Activated gamma-delta T cell treated with Interleukin-2 at 50 U/mL for 16 hours (primary cell): ENCODE measurements at places on chromosomes 4 and X.

DNA sequence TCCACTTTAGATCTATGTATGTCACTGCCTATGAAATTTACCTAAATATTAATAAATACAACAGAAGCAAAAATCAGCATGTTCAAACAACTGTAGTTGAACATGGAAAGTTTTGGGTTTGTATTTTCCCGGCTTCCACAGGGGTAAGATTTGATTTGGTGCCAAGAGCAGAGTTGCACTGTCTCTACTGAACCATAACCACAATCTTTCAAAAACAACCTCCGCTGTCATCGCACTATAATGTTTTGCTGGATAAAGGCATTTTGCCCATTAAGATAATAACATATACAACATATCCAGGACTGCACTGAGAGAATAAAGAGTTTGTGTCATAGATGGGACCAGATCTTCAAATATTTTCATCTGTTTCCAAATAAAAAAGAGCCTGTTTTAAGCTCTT lies 94.9 kb downstream of the TENM3 start:
- no peak for DNase-seq

- no peak for DNase-seq
These were observed 8.8 kb downstream of the DIPK2B start for GRCh38 chrX:45191820-45192409.

GRCh38 chr4:11228530-11228929 lies 200.2 kb downstream of the HS3ST1 start:
- DNase-seq: no peak

- peak; percentile 76 for DNase-seq
These were observed 17.3 kb downstream of the APLN start for GRCh38 chrX:129637217-129638109.

DNA sequence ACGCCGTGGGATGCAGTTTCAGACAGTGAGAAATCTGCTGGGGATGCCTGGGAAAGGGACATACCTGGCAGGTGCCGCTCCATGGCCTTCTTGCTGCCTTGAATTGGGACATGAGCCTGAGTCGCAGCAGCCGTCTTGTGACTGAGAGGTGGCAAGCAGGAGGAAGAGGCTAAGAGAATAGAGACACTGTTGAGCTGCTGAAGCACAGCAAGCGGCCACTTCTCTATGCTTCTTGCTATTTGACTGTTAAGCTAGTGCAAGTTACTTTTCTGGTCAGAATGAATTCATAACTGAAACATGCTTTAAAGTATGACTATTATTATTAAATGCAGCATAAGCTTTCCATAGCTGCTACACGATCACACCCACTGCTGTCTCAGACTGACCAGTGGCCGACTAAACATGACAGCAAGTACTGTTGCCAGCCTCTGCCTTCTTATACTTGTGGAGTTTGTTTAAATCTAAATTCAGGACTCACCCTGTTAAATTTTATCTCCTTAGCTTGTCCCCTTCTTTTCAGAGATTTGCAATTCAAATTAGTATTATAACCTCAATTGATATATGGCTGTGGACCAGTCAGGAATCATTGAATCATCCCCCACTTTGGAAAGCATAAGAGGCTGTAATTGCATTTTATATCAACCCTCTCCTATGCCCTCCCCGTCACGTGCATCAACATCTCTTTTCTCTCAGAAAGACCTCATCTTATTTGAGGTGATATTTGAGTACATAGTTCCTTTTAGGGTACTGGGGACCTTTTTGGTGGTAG lies 24.8 kb upstream of the ACSL1 start:
- DNase-seq: no peak

- DNase-seq: no peak
These were observed 600.7 kb downstream of the ARAP2 start for GRCh38 chr4:35643661-35644060.

DNA sequence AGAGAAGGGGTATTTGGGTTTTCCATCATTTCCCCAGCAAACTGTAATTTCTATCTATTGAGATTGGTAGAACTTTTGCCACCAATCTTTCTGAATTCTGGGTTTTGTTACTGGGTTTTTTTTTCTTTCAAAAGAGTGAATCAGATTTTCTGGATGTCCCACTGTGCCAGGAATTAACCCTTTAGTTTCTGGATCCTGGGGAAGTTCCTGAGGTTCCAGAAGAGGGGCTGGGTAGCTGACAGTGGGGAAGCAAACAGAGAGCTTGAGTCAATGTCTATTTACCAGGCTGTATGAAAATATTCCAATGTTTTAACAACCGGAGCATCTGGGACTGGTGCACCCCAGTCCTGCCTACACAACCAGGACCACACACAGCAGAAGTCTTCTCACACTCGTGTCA lies 25.8 kb upstream of the SOD3 start:
- no peak for DNase-seq

DNA sequence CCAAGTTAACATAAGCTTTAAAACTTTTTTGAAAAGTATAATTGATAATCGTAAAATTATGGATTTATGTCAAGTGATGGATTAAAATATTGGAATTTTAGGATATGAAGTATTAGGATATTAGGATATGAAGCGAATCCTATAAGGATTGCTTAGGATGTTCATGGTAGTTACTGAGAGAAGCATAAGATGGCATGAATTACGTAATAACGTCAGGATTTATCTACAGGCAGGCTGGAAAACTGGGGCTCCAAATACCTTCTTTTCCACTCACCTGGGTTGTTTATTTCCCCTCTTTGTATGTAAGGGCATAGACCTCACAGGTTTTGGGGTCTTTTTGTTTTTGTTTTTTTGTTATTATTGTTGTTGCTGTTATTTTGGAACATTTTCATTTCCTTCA lies 65.2 kb upstream of the TMEM33 start:
- no peak for DNase-seq

DNA sequence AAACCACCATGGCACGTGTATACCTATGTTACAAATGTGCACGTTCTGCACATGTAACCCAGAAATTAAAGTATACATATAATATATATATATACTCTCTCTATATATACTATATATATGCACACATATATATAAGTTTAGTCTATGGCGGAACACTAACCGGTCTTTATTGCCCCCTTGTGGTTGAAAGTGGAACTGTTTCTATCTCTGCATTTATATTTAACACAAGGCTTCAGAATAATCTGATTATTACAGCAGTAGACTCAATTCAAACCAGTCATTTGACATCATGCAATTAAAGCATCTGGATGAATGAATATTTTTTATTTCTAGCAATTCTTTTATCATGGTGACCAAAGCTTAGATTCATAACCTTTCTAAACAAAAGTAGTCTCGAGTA lies 14.6 kb downstream of the RAB9B start:
- peak; percentile 21 for DNase-seq

DNA sequence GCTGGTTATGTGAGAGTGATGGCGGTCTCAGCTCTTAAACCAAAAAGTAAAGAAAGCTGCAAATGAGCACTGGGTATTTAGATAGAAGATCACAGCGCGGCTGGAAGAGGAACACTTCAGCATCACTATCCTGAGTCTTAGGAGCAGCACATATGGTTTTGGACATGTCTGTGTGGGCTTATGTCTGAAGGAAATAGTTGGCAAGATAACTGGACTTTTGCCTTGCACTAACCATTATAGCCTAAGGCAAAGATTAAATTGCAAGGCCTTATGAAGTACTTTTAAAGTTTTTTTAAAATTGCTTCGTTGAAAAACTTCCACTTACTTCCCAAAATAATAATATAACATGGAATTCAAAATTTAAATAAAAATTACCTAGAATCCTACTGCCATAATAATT lies 4.6 kb upstream of the RAB9A start:
- no peak for DNase-seq

DNA sequence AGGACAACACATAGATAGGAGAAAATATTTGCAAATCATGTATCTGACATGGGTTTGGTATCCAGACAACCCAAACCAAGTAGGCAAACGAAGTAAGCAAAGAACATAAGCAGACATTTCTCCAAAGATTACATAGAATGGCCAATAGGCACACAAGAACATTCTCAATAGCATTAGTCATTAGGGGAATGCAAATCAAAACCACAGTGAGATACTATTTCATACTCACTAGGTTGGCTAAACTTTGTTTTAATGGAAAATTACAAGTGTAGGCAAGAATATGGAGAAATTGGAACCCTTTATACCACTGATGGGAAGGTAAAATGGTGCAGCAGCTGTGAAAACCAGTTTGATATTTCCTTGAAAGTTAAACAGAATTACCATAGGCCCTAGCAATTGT lies 74.7 kb downstream of the CHRNA9 start:
- no peak for DNase-seq

- no peak for DNase-seq
These were observed 2.8 kb downstream of the RENBP start for GRCh38 chrX:153941336-153942252.

DNA sequence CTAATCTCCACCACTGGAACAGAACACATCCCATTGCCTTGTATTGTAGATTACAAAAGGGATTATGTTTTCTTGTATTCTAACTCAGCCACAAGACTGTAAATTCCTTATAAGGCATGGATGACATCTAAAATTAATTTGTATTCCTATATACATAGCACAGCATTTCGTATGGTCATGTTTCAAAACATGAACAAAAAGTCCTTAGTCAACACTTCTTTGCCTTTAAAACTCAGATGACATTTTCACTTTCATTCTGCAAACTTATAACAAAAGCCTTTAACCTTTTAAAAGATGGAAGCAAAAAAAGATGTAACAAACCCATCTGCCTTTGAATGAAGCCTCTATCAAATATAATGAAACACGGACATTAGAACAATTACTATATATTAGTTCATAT lies 181.3 kb downstream of the IQCM start:
- DNase-seq: no peak

DNA sequence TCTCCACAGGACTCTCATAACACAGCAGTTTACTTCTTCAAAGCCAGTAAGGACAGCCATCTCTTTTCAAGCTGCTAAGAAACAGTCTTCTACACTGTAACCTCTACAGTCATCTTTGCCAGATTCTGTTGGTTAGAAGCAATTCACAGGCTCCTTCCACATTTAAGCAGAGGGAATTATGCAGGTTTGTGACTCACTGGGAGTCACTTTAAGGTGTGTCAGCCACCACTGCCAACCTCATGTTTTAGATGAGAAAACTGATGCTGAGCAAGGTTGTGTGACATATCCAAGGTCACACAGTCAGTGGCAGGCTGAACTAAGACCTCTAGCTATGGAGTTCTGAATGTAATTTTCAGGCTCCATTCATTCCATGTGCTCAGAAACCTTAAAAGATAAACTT lies 143.5 kb downstream of the QDPR start:
- DNase-seq: no peak

- DNase-seq: peak; percentile 43
These were observed 95.8 kb downstream of the DHX15 start for GRCh38 chr4:24488399-24489164.

DNA sequence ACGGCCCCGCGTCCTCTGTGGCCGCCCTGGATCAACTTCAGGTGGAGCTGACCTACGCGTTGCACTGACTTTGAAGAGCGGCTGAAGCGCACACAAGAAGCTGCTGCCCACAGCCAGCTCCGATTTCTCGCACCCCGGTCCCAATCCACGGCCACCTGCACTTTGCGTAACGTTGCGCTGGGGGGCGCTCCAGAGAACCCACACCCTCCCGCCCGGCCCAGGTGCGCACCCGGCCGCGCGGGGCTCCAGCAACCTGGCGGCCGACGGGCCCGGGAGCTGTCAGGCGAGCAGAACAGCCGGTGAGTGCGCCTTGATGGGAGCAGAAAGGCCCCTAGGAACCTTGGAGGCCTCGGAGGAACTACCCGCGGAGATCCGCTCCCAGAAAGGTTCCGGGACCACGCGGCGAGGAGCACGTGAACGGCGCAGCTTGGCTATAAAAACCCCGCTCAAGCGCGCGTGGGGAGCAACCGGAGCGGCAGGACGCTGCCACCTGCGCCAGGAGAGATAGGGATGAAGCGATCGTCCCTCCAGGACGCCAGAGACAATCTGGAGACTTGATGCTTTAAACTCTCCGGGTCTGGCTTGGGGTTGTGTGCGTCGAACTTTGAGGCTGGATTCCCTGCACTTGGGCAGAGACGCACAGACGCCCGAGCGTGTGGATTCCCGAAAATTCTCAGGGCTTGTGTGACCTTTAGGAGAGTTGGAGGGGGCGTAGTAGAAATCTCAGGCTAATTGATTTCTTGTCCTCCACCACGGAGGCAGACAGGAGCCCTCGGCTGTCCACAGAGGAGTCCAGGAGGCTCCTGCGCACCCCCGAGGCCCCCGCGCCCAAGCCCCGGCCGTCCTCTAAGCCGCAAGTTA lies 591 bp upstream of the NWD2 start:
- no peak for DNase-seq

- no peak for DNase-seq
These were observed 1.4 kb downstream of the DDIT4L start for GRCh38 chr4:100188829-100189228.

GRCh38 chr4:5957076-5957475 lies 61.2 kb downstream of the C4orf50 start:
- no peak for DNase-seq

DNA sequence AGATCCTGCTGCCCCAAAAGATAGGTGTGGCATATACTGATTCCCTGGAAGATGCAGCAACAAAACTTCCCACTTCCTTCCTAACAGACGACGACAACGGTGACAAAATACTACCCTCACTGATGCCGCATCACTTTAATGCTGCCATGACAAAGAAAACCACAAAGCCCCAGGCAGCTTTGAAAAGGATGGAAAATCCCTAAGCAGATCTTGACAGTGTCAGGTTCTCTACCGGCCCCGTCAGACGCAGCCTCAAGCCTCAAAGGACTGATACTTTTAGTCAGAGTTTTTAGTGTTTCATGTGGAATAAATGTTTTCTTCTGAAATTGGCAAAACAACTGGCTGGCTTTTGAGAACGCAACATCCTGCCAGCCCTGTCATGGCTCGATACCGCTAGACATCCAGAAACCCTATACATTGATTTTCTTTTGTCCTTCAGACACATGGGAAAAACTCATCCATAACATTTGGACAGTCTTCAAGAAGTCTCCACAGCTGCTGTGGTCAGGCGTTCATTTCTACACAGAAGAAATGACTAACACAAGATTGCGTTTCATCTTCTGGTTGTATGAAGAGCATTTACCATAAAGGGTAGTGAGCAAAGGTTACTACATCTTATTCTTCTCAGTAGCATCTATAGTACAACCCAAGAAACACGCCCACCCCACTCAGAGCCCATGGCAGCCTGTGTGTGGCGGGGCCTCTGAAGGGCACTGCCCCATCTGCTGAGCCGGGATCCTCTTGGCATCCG lies 60.1 kb downstream of the GATB start:
- no peak for DNase-seq

GRCh38 chr4:1715002-1715758 lies 3.1 kb upstream of the SLBP start:
- no peak for DNase-seq

DNA sequence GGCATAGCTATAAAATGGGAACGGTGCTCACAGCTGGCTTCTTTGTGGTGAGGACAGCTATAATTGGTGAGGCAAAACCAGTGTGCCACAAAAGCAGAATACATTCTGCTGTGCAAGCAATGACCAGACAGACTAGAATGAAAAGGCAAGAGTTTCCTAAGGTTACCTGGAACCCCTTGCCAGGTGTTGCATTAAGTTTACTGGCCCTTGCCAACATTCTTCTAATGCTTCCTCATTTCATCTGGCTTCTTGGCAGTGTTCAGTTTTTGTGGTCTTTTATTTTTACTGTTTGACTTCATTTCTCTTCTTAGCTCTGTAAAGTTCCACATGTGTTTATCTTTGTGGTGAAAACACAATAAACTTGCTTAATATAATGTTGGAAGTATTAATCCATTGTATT lies 131.4 kb downstream of the PTTG2 start:
- DNase-seq: no peak

GRCh38 chr4:182144626-182145333 lies 98.4 kb upstream of the TENM3 start:
- no peak for DNase-seq
